Ovary (tissue), 10 donors: ENCODE measurements at places on chromosomes 11 and 22.

GRCh38 chr22:46019351-46019750, 42.4 kb upstream of the WNT7B start:
- no peak for DNase-seq

GRCh38 chr11:59523541-59523940, 12.2 kb downstream of the OR4D9 start:
- no peak for DNase-seq

- DNase-seq = no peak
Measured at GRCh38 chr11:38824573-38824972, 2226.5 kb upstream of the RAG2 start.

- no peak for DNase-seq
Measured at GRCh38 chr11:107457205-107457557, 444 bp downstream of the CWF19L2 start.

- DNase-seq = peak; percentile 30
Measured at GRCh38 chr11:4181782-4182721, 87.5 kb downstream of the RRM1 start.

DNA sequence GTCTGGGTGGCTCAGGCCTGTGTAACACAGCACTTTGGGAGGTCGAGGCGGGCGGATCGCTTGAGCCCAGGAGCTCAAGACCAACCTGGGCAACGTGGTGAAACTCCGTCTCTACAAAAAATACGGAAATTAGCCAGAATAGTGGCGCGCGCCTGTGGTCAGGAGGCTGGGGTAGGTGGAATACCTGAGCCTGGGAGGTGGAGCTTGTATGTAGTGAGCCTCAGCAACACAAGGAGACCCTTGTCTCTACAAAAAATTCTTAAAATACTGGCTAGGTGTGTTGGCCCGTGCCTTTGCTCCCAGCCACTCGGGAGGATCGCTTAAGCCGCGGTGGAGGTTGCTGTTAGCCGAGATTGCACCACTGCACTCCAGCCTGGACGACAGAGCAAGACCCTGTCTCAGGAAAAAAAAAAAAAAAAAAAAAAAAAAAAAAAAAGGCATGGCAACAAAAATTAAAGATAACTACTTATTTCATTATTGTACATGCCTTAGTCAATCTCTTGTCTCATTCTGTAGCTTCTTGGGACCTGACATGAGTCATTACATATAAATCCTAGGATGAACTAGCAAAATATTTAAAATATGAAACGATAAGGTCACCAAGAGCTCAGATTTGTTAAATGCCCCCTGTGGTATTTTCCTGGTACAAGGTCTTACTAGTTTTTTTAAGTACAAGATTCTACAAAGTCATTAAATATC, 1.1 kb downstream of the TAF1D start:
- DNase-seq = no peak

DNA sequence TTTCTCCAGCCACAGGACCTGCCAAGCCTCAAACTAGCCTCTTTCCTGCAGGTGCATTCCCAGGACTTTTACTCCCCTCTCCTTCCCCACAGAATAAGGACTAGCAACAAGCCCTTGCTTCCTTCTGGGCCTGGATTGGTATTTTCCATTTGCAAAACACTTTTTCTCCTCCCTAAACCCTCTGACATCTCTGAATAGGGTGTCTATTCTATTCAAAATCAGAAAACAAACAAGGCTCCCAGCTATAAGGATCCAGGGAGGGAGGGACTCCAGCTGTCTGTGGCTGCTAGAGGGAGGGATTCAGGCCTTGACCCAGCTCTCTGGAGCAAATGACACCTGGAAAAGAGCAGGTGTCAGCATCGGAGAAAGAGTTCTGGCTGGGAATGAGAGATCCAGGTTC, 168.5 kb upstream of the BDNF start:
- DNase-seq = no peak

GRCh38 chr11:116310698-116311097, 462.1 kb downstream of the BUD13 start:
- DNase-seq = no peak

GRCh38 chr11:13343931-13344717, 66.5 kb downstream of the BMAL1 start:
- DNase-seq = peak; percentile 60

DNA sequence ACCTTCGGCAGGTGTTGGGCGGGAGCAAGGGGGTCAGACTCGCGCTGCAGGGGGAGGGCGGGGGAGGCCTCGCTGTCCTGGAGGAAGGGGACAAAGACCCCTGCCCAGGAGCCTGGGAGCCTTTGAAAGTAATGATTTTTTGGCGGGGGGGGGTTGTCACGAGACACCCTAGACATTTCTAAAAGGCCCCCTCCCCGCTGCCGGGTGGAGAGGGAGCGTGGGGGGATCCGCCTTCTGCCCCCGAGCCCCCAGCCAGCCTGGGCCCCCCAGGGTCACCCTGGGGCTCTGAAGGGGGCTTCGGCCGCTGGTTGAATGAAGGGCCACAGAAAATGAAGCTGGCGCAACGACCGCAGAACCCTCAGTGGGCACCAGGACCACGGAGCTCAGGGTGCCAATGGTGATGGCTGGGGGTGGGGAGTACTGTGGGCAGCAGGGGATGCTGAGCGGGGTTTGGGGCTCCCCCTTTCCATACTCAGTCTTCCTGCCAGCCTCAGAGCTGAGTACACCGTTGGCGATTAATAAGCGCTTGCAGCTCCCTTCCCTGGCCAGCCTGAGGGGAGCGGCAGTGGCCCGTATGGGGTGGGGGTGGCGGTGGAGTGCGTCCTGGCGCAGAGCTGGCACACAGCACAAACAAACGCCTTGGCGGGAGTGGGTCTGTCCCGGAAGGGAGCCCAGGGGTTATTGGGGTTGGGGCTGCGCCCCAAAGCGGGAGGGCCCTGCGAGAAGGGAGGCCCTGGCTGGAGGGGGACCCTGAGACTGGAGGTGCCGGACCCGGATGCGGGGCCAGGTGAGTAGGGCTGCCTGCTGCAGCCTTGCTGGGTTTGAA, 1.2 kb upstream of the DUSP8 start:
- no peak for DNase-seq

- no peak for DNase-seq
Measured at GRCh38 chr11:66328031-66328301, 8.3 kb downstream of the RIN1 start.

DNA sequence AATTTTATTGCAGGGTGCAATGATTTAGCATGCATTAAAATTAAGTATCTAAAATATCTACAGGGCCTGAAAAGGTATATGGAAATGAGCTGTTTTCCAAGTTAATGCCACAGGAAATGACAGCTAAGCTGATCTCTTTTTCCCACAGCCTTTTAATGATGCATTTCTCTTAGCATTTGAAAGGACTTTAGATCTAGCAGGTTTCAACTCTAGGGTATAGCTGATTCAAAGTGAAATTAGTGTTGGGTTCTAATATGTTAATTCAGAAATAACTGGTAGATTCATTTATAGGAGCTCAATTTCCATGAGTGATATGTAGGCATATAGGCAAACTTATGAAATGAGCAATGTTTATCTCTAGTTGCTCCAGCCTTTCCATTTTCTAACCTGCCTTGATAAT, 274.2 kb downstream of the CASP12 start:
- DNase-seq = no peak

DNA sequence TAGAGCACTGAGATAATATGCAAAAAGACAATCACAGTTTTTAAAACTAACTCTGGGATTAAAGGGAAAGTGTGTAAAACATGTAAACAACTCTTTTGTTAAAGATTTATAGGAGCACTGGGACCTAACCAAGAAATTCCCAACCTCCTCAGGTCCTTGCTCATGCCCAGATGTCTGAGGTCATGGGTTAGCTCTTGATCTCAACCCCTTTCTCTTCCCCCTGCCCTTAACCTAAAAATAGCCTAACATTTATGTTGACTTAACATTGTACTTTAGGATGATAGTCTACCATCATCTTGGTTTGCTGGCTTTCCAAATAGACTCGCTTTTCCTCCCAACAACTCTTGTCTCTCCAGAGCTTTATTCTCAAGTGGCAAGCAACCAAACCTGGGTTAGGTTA, 258.2 kb upstream of the FAT3 start:
- no peak for DNase-seq

DNA sequence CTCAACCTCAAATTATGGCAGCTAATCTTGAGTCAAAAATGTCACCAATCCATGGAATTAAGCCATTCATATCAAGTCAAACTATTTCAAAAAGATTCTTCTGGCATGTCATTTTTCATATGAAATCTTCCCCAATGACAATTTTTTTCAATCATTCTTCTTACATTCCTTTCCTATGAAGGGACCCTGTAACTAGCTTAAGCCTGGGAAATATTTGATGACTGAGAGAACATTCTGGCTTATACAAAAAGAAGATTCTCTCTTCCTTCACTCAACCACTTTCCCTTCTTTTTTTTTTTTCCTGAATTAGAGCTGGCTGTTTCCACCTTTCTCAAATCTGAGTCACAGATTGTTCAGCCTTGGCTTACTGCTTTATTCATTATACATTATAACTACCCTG, 903.7 kb downstream of the FAM181B start:
- DNase-seq = no peak

GRCh38 chr22:28574159-28574788, 105.4 kb downstream of the TTC28 start:
- no peak for DNase-seq

DNA sequence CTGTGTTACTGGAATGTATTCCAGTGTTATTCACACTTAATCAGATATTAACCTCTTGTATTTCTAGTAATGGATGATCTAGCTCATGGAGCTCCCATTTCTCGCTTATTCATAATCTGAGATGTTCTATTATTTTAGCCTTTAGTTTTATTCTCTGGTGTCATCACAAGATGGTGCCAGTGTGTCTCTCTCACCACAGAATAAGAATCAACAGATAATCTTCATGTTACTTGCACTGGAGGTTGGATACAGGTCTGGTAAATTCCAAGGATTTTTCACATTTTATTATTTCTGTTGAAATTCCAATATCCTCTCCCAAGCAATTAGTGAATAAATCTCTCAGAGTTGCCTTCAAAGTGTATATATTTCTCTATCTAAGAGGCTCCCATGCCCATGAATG, 74.6 kb downstream of the CASP12 start:
- no peak for DNase-seq

DNA sequence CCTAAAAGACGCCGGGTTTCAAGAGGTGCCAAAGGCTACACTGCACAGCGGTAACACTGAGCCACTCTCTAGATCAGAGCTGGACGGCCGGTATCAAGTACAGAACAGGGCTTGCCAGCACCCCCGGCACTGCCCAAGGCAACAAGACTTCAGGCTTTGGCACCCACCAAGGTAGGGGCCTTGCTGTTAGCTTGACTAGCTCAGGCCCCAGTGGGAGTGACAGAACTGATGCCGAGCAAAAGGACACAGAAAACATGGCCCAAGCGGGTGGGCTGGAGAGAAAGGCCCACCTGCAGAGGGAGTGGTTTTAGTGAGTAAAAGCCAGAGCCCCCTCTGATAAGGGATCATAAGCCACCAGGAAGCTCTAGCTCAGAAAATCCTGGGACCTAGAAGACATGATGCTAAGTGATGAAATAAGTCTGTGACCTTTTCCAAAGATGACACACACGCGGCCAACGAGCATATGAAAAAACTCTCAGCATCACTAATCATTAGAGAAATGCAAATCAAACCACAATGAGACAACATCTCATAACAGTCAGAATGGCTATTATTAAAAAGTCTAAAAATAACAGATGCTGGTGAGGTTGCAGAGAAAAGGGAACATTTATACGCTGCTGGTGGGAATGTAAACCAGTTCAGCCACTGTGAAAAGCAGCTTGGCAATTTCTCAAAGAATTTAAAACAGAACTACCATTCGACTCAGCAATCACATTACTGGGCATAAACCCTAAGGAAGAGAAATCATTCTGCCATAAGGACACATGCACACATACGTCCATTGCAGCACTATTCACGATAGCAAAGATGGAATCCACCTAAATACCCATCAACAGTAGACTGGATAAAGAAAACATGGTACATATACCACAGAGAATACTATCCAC, 12.9 kb downstream of the EHD1 start:
- DNase-seq = no peak

GRCh38 chr22:40547729-40548143, 88.8 kb downstream of the MRTFA start:
- no peak for DNase-seq

DNA sequence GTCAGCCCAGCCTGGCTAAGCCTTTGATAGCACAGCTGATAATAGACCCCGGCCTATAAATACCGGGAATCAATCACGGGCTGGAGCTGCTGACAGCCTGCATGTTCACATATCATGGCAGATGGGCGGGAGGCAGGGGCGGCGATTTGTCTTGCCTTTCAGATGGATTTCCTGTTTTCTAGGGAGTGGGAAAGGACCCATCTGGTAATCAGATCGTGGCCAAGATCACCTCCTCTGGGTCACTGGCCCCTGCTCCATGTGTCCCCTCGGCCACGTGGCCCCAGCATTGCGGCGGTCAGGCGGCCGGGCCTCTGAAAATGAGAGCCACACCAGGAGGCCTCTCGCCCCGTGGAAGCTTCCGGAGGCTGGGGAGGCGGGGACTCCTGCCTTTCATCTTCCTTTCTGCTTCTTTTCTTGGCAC, 36.6 kb downstream of the SMIM38 start:
- no peak for DNase-seq

DNA sequence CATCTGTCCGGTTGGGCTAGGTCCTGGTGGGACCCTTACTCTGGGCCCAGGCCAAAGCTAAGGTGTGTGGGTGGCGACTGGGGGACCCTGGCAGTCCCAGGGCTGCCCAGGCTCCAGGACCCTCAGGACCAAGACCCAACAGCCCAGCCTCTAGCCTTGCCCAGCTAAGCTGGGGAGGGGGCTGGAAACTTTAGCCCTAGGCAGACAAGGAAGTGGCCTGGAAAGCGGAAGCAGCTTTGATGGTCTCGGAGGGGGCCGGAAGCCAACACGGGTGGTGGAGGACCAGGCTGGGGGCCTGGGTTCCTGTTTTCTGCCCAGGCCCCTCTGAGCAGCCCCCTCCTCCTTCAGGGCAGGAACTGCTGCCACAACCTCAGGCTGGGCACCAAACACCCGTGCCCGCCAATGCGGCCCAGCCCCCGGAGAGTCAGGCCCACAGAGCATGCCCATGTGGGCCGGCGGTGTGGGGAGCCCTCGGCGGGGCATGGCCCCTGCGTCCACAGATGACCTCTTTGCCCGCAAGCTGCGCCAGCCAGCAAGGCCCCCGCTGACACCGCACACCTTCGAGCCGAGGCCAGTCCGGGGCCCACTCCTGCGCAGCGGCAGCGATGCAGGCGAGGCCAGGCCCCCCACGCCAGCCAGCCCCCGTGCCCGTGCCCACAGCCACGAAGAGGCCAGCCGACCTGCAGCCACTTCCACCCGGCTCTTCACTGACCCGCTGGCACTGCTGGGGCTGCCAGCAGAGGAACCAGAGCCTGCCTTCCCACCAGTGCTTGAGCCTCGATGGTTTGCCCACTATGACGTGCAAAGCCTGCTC, 2.8 kb downstream of the SIPA1 start:
- DNase-seq = no peak

- DNase-seq = no peak
Measured at GRCh38 chr11:68122936-68123539, 1.9 kb upstream of the CHKA start.
